ENCODE measurements at places on chromosomes 4 and X.

- no peak for DNase-seq
Measured at GRCh38 chr4:80173401-80173800, 23.9 kb upstream of the PRDM8 start.

DNA sequence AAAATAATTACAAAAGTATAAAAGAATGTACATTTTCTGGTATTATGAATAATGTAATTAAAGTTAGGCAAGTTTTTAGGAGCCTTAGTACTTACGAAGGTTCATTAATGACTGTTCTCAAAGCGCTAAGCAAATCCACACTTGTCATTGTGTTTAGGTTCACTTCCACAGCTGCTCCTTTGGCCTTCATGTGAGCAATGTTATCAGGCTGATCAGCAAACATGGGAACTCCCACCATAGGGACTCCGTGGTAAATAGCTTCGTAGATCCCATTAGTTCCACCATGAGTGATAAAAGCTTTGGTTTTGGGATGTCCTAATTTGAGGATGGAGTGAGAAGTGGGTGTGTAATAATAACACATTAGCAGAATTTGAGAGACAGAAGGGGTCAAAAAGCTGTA lies 45.1 kb downstream of the UGT2A2 start:
- no peak for DNase-seq

GRCh38 chrX:17164941-17165340 lies 210.1 kb upstream of the NHS start:
- DNase-seq = no peak

GRCh38 chr4:1971456-1972200 lies 37.1 kb downstream of the NELFA start:
- no peak for DNase-seq

GRCh38 chrX:79371101-79371500 lies 4.0 kb upstream of the ITM2A start:
- no peak for DNase-seq

- no peak for DNase-seq
Measured at GRCh38 chrX:119411959-119412358, 12.8 kb downstream of the SLC25A43 start.

GRCh38 chr4:139815778-139816601 lies 150.4 kb downstream of the MGST2 start:
- DNase-seq = no peak

- no peak for DNase-seq
Measured at GRCh38 chrX:101415180-101416145, 7.4 kb downstream of the HNRNPH2 start.

DNA sequence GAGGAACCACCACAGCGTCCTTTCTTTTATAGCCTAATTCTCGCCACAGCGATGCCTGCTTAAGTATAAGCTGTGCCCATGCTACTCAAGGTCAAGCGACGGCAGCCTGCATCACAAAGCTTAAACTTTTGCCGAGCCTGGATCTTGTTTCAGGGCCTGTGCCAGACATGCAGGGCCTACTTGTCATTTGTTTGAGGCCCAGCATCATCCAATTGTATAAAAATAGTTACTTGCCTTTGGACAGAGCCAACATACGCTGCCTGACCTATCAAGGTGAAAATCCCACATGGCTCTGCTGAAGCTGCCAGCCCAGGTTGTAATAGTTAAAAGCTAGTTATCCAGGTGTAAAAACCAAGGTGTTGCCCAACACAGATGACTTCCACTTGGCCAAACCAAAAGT lies 107.1 kb downstream of the TMEM131L start:
- DNase-seq = no peak

All from hypothalamus (tissue), 51 donors.